ENCODE measurements at places on chromosomes 1 and 21.

- no peak for DNase-seq
Measured at GRCh38 chr1:18714404-18715175, 83.9 kb downstream of the PAX7 start.

DNA sequence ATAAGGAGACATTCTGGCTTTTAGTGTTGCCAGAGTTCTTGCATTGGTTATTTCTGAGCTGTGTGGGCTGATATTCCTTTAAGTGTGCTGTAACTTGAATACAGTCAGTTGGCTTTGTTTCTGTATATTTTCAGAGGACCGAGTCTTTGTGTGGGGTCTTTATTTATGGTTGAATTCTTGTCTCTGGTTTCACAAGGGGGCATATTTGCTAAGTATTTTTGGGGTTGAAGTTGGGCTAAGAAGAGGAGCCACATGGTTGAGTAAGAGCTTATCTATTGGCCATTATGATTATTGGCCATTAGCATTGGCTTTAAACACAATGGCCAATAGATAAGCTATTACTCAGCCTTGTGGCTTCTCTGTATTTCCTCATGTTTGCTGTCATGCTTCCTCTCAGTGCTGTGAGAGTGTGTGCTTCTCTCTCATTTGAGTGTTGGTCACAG, 26.3 kb upstream of the PTGFR start:
- peak; percentile 28 for DNase-seq

- DNase-seq = no peak
Measured at GRCh38 chr1:204706838-204707509, 21.4 kb upstream of the LRRN2 start.

- DNase-seq = no peak
Measured at GRCh38 chr1:91026320-91026719, 4.5 kb upstream of the ZNF644 start.
